Fibroblast of the aortic adventitia (primary cell): ENCODE measurements at places on chromosomes 12 and 14. TPM values are rescaled to one million over a fixed set of nuclear protein-coding genes. Genes with fewer than 3 reads are reported as not detected.

KIF5A gene
- 0.72 and 1.8 TPM in 2 replicates for total RNA-seq

APOF gene
- not detected in 2 replicates for total RNA-seq

NRXN3 gene
- total RNA-seq, result 0.18 and 0.41 TPM in 2 replicates

SLC38A2 gene
- total RNA-seq, result 1,199 and 1,239 TPM in 2 replicates

DPPA3 gene
- total RNA-seq, result not detected in 2 replicates

BEST3 gene
- total RNA-seq, result not detected in 2 replicates

WASHC4 gene
- total RNA-seq, result 75.6 and 102 TPM in 2 replicates

KRT82 gene
- not detected in 2 replicates for total RNA-seq

SPRYD3 gene
- 27.1 and 33.0 TPM in 2 replicates for total RNA-seq

TCL1B gene
- total RNA-seq, result 0.98 TPM in 1 of 2 replicates, not detected in the other

ADAMTS20 gene
- not detected in 2 replicates for total RNA-seq

RGS6 gene
- total RNA-seq, result not detected in 2 replicates

IGF1 gene
- total RNA-seq, result 0.63 and 6.1 TPM in 2 replicates

MDGA2 gene
- total RNA-seq, result not detected in 2 replicates

TSPAN9 gene
- total RNA-seq, result 8.1 and 19.4 TPM in 2 replicates

CCDC184 gene
- total RNA-seq, result 0.63 and 1.1 TPM in 2 replicates

RNASE3 gene
- total RNA-seq, result not detected in 2 replicates

SLC25A21 gene
- total RNA-seq, result 0.49 and 1.2 TPM in 2 replicates

HOXC9 gene
- total RNA-seq, result 0.65 TPM in 1 of 2 replicates, not detected in the other

AKAP3 gene
- 0.81 and 4.9 TPM in 2 replicates for total RNA-seq

TMEM229B gene
- 0.81 and 1.8 TPM in 2 replicates for total RNA-seq

HOXC11 gene
- total RNA-seq, result not detected in 2 replicates

TAS2R10 gene
- total RNA-seq, result 2.3 TPM in 1 of 2 replicates, not detected in the other

MAP1LC3B2 gene
- total RNA-seq, result not detected in 2 replicates

KRT71 gene
- total RNA-seq, result not detected in 2 replicates

DGKA gene
- 50.6 and 62.1 TPM in 2 replicates for total RNA-seq

NRL gene
- total RNA-seq, result 0.90 and 4.1 TPM in 2 replicates

OR6C2 gene
- not detected in 2 replicates for total RNA-seq

KRT86 gene
- not detected in 2 replicates for total RNA-seq

LRP1-AS gene
- total RNA-seq, result not detected in 2 replicates
